ENCODE measurements at places on chromosomes 16 and 17.

DNA sequence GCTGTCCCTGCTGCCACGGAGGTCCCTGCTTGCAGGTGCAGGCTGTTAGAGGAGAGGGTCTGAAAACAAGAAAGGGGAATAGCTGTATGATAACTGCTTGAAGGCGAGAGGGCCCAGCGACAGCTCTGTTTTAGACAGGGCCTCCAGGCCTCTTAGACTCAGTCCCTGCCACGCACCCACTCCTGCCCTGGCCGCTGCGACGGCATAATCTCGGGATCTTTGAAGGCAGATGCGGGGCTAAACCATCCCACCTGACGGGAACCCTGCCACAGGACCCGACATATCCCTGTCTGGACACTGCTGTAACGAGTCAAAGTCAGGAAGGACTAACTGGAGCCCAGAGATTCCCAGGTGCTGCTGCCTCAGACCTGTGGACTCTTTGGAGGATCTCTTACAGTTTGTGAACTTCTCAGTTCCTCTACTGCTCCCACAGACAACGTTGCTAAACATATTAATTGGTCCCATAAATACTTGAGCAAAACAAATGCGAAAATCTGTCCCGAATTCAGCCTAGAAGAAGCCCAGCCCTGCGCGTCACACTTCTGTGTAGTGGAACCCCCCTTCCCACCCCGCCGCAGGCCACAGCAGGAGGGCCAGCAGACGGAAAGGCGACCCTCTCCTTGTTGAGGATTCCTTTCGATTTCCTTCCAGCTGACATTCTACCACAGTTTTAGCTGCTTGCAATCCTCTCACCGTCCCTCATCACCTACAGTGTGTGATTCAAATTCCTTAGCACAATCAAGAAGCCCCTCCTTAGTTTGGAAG, 998 bp upstream of the TMEM11 start:
- peak overlapping the region; percentile 98 for H3K4me3 ChIP-seq
- peak overlapping the region; percentile 80 for H3K27ac ChIP-seq

GRCh38 chr17:72477491-72477890, 356.7 kb downstream of the SOX9 start:
- no peaks in the 10 kb centered on the region for H3K36me3 ChIP-seq
- no peaks in the 10 kb centered on the region for H3K27me3 ChIP-seq
- no peak overlapping the region for H3K27ac ChIP-seq

DNA sequence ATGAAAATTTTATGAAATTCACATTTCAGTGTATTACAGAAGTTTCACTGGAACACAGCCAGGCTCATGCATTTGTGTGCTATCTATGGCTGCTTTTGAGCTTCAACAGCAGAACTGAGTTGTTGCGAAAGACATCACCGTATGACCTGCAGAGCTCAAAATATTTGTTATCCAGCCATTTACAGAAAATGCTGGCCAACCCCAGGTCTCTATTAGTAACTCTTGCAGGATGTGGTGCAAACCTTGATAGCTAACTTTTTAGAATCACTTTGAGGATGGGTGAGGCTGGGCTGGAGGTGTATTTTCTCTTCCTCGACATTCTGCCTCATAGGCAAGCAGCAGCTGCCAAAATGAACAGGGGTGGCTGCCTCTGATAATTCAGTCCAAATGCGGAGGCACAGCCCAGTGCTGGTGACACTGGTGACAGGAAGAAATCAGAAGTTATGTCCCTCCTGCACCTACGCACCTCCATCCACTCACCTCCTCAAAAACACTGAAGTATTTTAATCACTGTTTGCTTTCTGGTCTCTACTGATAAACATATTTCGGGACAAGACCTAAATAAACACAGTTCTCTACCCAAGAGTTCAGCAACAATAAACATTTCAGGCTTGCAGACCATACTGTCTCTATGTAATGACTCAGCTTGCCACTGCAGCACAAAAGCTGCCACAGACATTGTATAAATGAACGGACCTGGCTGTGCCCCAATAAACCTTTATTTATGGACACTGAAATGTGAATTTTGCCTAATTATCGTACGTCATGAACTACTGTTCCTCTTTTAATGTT, 28.5 kb downstream of the ARHGAP17 start:
- H3K36me3 ChIP-seq, result peaks cover 4% of the 10 kb centered on the region
- H3K27ac ChIP-seq, result peak overlapping the region; percentile 63
- H3K4me3 ChIP-seq, result no peak overlapping the region

- H3K4me3 ChIP-seq, result no peak overlapping the region
- H3K4me1 ChIP-seq, result peaks cover 4% of the 10 kb centered on the region
- DNase-seq, result no peak
- no peak overlapping the region for H3K27ac ChIP-seq
- H3K27me3 ChIP-seq, result peaks cover 10% of the 10 kb centered on the region
Observed at GRCh38 chr17:49051269-49051668, 54.1 kb downstream of the IGF2BP1 start.

GRCh38 chr16:84190731-84191388, at the start of gene ADAD2:
Gene ADAD2 (plus strand): TSS chr16:84191157. CDS start chr16:84191231, 74 bp downstream.
- H3K27ac ChIP-seq, result no peak within 1 kb of the TSS
- peaks cover 19% of the 10 kb centered on the region for H3K4me1 ChIP-seq
- H3K4me3 ChIP-seq, result no peak within 1 kb of the TSS

DNA sequence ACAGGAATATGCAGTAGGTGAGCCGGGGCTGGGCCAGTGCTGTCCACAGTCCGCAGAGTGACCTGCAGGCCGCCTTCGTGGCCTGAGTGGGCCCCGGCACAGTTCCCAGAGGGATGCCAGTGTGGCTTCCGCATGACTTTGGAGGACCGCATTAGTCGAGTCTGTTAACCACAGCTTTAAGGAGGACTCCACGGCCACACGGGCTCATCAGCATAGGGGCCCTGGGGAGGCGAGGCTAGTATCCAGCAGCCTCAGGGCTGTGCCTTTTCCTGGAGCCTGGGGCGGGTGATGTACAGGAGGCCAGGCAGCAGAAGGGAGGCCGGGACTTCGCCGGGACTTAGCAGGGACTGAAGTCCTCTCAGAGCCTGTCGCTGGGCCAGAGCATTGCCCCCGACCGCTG, 13.2 kb downstream of the TSC2 start:
- no peaks in the 10 kb centered on the region for H3K4me1 ChIP-seq
- no peak overlapping the region for H3K27ac ChIP-seq
- H3K27me3 ChIP-seq, result no peaks in the 10 kb centered on the region
- no peak for DNase-seq

DNA sequence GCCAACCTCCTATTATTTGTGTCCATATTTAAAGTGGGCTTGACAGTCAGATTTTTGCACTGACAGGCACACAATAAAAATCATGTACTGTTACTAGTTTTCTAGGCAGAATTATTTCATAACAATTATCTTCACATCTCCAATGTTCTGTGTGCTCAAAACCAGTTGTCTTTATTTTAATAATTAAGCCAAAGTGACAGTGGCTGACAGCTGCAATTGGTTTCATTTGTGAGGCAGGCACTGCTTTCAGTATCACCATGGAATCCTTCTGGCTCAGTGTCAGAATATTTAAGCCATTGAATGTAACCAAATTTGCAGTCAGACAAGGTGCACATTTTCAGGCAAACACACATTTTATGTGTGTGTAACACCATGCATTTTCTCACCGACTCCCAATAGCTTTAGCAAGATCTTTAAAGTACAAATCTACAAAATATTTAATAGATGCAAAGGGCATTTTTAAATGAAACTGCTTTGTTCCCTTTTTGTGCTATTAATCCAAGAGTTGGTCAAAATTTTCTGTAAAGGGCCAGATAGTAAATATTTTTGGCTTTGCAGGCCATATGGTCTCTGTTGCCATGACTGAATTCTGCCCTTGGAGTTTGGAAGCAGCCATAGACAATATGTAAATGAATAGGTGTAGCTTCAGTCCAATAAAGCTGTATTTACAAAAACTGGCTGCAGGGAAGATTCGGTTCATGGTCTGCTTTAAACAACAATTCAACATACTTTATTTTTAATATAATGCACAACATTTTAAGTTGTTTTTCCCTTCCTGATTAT, 486.0 kb downstream of the KCNJ2 start:
- no peak for DNase-seq
- no peak overlapping the region for H3K27ac ChIP-seq
- H3K4me3 ChIP-seq, result no peak overlapping the region
- no peaks in the 10 kb centered on the region for H3K27me3 ChIP-seq
- no peaks in the 10 kb centered on the region for H3K36me3 ChIP-seq

DNA sequence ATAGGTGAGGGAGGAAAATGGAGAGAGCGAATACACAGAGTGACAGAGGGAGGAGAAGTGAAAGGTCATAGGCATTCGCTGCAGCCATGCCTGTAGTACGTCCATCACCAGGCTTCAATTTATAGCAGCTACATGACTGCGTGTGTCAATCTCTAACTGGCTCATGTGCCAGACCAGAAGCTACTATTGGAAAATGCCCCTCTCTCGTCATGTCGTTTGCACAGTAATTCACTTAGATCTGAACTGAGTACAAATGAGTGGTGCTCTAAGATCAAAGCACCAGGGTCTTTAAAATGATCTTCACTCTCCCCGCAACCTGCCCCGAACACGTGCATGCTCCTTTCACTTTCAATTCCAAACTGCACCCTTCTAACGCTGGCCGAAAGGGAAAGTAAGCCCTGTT, 51.3 kb downstream of the ADCY9 start:
- H3K36me3 ChIP-seq, result peaks cover 28% of the 10 kb centered on the region
- H3K27ac ChIP-seq, result peak overlapping the region; percentile 84
- no peak for DNase-seq
- H3K27me3 ChIP-seq, result peaks cover 3% of the 10 kb centered on the region

GRCh38 chr17:76734080-76734840, 2.9 kb downstream of the SRSF2 start:
- H3K36me3 ChIP-seq, result peaks cover 57% of the 10 kb centered on the region
- no peak for DNase-seq
- H3K4me1 ChIP-seq, result peaks cover 39% of the 10 kb centered on the region
- H3K27me3 ChIP-seq, result no peaks in the 10 kb centered on the region
- peak overlapping the region; percentile 98 for H3K27ac ChIP-seq

DNA sequence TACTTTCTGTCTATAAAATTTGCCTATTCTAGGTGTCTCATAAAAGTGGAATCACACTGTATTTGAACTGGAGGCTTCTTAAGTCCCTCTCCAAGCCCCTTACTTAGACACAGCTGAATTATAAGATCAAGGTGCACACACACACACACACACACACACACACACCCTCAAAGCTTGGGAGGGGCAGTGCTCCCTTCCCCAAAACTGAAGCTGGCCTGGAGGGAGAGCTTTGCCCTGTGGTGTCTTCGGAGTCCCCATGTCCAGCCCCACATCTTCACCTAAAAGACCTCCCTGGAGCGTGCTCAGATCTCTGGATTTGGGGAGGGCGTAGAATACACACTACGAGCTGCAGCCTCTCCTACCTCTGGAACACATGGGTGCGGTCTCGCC, 828 bp downstream of the EMP2 start:
- no peak for DNase-seq
- no peak overlapping the region for H3K4me3 ChIP-seq
- H3K27me3 ChIP-seq, result peaks cover 45% of the 10 kb centered on the region
- no peaks in the 10 kb centered on the region for H3K36me3 ChIP-seq
- no peak overlapping the region for H3K27ac ChIP-seq

DNA sequence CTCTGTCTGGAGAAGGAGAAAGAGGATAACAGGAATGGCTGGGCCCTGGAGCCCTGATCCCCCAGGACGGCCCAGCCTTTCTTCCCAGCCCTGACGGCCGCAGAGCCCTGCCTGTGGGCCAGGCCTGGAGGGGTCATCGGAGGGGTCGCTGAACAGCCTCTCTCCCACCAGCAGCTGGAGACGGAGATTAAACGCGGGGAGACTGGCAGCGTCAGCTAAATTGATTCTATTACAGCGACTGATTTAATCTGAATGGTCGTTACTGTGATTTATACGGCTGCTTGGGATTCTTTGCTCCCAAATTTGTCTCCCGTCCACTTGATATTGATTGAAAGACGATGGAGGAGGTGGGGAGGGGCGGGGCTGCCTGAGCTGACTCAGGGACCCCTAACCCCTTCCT, 7.1 kb upstream of the CDH15 start:
- no peaks in the 10 kb centered on the region for H3K36me3 ChIP-seq
- no peak overlapping the region for H3K27ac ChIP-seq
- H3K27me3 ChIP-seq, result no peaks in the 10 kb centered on the region
- no peak for DNase-seq

DNA sequence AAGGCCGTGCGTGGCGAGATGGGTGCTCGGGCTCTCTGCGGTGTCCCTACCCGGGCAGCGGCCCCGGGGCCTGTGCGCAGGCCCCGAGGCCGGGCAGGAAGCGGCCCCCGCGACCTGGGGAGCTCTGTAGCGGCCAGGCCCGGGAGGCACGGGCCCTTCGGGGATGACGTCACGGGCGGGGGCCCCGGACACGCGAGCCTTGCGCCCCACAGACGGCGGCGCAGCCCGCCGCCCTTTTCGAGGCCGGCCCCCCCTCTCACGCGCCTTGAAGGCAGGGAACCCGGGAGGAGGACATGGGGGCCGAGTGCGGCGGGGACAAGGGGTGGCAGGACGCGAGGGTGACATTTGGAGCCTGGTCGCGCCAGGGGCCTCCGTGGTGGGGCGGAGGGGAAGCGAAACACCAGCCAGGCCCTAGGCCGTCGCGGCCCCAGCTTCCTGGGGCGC, 1.1 kb downstream of the RAI1 start:
- H3K36me3 ChIP-seq, result peaks cover 5% of the 10 kb centered on the region
- DNase-seq, result peak; percentile 72
- H3K4me1 ChIP-seq, result peaks cover 15% of the 10 kb centered on the region
- H3K27me3 ChIP-seq, result peaks cover 9% of the 10 kb centered on the region

GRCh38 chr16:57947261-57947660, 23.7 kb downstream of the CNGB1 start:
- DNase-seq, result no peak
- H3K36me3 ChIP-seq, result no peaks in the 10 kb centered on the region
- H3K4me3 ChIP-seq, result no peak overlapping the region
- H3K27me3 ChIP-seq, result no peaks in the 10 kb centered on the region
- no peak overlapping the region for H3K27ac ChIP-seq

DNA sequence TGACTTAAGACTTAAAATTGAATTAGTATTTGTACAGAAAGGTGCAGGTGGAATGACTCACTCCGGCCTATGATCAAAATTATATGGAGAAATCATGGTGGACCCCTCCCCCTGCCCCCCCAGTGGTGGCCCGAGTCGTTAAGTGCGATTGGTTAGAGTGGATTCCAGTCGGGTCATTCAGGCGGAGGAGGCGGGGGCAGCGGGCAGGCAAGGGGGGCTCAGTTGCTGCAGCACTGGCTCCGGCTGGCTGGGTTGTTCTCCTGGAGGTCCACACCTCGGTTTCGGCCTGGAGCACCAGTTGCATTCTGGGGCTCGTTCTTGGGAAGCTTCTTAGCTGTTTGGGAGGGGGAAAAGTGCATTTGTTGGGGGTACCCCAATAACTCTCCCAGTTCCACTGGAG, 3.0 kb downstream of the HSPB9 start:
- no peaks in the 10 kb centered on the region for H3K27me3 ChIP-seq
- no peak for DNase-seq
- H3K4me1 ChIP-seq, result peaks cover 4% of the 10 kb centered on the region
- peaks cover 35% of the 10 kb centered on the region for H3K36me3 ChIP-seq

GRCh38 chr17:32882734-32883133, 5.8 kb upstream of the MYO1D start:
- H3K4me3 ChIP-seq, result no peak overlapping the region
- H3K27me3 ChIP-seq, result peaks cover 3% of the 10 kb centered on the region
- H3K36me3 ChIP-seq, result no peaks in the 10 kb centered on the region
- peak; percentile 73 for DNase-seq
- peaks cover 5% of the 10 kb centered on the region for H3K4me1 ChIP-seq

Data from T-helper 2 cell treated with Interferon-gamma antibody and Interleukin-4, amounts not matched to agents 5 μg/mL and 100 μg/mL, for 36 hours (primary cell).